ENCODE measurements at places on chromosomes 11 and 22. TPM values are rescaled to one million over a fixed set of nuclear protein-coding genes. Genes with fewer than 3 reads are reported as not detected.

DNA sequence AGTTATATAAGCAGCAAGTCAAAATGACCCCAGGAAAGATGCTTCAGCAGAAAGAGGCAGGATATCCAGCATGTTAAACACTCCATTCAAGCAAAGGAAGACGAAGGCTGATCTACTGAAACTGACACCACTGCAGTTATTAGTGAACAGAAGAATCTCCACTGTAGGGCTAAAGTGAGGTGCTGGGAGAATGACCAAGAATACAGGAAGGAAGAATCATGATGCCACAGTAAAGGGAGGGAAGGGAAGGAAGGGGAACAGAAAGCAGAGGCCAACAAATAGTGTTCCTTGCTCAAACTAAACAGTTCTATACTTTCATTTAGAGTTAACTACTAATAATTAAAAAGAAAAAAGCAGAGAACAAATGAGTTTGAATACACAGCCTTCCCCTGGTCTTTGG, 92.5 kb downstream of the SIK3 start:
- DNase-seq, result no peak

DNA sequence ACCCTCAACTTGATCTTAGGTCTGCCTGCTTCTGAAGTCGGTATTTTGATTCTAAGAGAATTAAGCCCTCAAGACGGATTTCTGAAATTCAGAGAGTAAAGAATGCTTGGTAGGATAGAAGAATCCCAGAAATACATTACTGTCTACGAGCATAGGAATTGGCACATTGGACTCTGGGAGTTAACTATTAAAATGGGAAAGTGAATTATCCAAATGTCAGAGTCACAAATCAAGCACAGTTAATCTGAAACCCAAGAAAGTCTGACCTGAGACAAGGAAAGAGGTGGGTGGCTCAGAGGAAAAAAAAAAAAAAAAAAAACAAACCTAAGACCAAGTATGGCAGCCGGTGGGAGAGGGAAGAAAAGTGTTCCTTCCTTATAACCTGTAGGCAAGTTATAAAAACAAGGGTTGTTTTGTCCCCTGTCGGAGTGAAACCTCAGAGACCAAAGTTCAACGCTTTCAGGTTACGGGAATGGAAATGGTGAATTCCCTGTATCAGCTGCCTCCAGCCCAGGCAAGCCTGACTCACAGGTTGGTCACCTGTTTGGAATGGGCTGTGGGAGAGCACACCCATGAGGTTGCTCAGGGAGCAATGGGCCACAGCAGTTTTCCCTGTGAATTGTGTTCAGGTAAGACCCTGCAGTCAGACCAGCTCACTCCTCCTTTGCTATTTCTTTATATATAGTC, 139.0 kb downstream of the ETS1 start:
- DNase-seq, result no peak

DNA sequence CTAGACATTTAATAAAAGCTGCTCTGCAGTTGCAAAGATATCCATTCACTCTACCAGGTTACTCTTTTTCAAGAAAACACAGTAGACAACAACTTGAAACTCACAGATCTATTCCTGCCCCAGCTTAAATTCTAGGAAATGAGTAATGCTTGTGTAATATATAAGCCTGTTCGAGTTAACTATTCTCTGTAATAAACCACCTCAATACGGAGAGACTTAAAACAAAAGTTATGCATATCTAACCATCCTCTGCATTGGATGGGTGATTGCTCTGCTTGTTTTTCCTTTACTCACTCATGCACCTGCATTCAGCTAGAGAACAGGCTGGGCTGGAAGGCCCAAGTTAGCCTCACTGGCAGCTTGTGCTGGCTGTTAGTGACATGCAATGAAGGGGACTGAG, 13.3 kb downstream of the LRRC4C start:
- no peak for DNase-seq

GRCh38 chr11:33723238-33723881, 12.9 kb downstream of the CD59 start:
- no peak for DNase-seq

GRCh38 chr11:109914809-109915653, 178.2 kb upstream of the ZC3H12C start:
- DNase-seq, result no peak

GRCh38 chr11:28250192-28250591, 142.0 kb downstream of the METTL15 start:
- DNase-seq, result no peak

- no peak for DNase-seq
Measured at GRCh38 chr11:64395545-64396078, 36.6 kb downstream of the RPS6KA4 start.

DNA sequence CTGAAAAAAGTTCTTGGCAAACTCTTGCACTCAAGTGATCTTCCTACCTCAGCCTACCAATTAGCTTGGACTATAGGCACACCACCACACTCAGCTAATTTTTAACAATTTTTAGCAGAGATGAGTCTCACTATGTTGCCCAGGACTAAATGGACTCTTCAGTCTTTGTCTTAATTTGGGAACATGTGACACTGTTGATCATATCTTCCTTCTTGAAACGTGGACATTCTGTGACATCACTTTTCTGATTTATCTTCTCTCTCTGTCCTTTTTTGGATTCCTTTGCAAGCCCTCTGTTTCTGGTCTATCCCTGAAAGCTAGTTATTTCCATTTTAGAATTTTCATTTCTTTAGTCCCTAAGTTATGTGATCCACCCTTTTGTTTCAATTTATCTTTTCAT, 42.0 kb downstream of the RSF1 start:
- no peak for DNase-seq

GRCh38 chr11:120399307-120399706, 63.1 kb downstream of the ARHGEF12 start:
- DNase-seq, result no peak

DNA sequence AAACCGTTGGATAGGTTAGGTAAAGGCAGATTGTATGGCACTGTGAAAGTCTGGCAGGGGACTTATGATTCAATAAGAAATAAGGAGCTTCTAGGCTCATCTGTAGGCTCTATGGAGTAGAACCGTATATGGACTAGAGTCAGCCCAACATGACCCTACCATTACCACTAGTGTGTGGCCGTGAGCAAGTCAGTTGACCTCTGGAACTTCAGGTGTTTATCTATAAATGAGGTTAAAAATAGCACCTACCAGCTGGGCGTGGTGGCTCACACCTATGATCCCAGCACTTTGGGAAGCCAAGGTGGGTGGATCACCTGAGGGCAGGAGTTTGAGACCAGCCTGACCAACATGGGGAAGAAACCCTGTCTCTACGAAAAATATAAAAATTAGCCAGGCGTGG, 4.4 kb downstream of the HINFP start:
- no peak for DNase-seq

- DNase-seq, result no peak
Measured at GRCh38 chr11:62579252-62579651, 5.6 kb upstream of the EEF1G start.

The C11orf86 gene
- total RNA-seq, result not detected

The NOX4 gene
- total RNA-seq, result 36.3 TPM

The GGT5 gene
- 35.2 TPM for total RNA-seq

The NLRP14 gene
- 0.36 TPM for total RNA-seq

The PTGDR2 gene
- total RNA-seq, result 0.83 TPM
